T-helper 17 cell (primary cell): ENCODE measurements at places on chromosomes 5 and 9.

DNA sequence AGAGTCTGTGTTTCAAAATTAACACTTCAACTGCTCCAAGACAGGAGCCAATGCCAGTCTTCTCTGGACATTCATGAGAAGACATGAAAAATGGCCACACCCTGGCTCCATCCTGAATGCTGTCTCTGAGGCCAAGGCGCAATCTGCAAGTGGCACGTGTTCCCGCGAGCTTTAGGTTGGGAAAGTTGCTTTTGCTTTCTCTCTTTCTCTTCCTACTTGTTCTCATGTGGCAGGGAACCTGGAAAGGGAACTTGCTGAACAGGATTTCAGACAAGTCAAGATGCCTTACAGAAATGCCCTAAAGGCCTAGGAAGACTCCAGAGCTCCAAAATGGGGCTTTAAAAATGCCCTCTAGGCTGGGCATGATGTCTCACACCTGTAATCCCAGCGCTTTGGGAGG, 91.9 kb upstream of the OTULINL start:
- no peak for DNase-seq

- DNase-seq = no peak
Observed at GRCh38 chr9:124674651-124675050, 96.5 kb downstream of the NR6A1 start.

DNA sequence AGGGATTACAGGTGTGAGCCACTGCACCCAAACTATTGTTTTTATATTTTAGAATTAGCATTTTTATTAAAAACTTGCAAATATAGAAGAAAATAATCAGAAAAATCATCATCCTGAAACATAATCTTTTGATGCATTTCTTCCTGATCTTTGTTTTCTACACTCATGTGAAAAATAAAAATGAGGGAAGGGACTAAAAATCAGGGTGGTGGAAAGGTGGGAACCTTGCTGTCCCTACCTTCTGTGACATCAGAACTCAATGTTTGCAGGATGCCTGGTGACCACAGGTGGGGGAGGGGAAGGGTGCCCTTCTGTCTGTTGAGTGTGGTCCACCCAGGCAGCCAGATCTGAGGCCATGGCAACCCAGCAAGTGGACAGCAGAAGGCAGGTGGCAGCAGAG, at the start of gene SMIM23:
Gene SMIM23 (plus strand): TSS at position 301 of the 400 bp plus-strand sequence. CDS start 55 bp downstream, at position 356.
- DNase-seq = no peak

DNA sequence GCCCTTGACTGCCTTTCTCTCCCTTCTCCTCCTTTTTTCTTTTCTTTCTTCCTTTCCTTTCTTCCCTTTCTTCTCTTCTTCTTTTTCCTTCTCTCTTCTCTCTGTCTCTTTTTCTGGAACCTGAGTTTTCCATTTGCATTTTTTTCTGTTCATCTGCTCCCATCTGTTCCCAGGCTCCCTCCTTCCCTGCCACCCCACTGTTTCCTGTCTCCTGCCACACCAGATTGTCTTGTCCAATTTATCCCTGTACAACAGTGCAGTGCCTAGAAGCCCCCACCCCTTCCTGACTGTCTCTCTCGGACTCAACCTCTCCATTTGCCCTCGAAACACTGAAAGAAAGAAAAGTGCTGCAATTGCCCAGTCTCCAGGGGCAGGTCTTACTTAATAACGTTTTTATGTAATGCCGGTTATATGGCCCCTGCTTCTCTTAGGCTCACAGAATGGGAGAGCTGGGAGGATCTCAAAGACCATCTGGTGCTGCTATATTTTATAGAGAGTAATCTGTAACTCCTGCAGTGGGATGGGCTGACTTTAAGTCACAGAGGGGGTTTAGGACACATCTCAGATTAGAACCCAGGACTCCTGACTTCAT, 101.4 kb downstream of the RALGPS1 start:
- DNase-seq = no peak

- DNase-seq = no peak
Observed at GRCh38 chr5:135032999-135033861, 798 bp downstream of the PITX1 start.

GRCh38 chr9:107131108-107131799, 151.8 kb upstream of the RAD23B start:
- DNase-seq = no peak

- DNase-seq = no peak
Observed at GRCh38 chr9:98172604-98173003, 19.8 kb downstream of the CORO2A start.

GRCh38 chr5:2255915-2256690, 373.4 kb upstream of the IRX4 start:
- DNase-seq = no peak

GRCh38 chr9:9612755-9613154, 1000.0 kb downstream of the PTPRD start:
- no peak for DNase-seq

- DNase-seq = no peak
Observed at GRCh38 chr9:111030492-111030891, 7.8 kb downstream of the LPAR1 start.

- DNase-seq = no peak
Observed at GRCh38 chr5:65142511-65143011, 339.2 kb downstream of the ADAMTS6 start.

DNA sequence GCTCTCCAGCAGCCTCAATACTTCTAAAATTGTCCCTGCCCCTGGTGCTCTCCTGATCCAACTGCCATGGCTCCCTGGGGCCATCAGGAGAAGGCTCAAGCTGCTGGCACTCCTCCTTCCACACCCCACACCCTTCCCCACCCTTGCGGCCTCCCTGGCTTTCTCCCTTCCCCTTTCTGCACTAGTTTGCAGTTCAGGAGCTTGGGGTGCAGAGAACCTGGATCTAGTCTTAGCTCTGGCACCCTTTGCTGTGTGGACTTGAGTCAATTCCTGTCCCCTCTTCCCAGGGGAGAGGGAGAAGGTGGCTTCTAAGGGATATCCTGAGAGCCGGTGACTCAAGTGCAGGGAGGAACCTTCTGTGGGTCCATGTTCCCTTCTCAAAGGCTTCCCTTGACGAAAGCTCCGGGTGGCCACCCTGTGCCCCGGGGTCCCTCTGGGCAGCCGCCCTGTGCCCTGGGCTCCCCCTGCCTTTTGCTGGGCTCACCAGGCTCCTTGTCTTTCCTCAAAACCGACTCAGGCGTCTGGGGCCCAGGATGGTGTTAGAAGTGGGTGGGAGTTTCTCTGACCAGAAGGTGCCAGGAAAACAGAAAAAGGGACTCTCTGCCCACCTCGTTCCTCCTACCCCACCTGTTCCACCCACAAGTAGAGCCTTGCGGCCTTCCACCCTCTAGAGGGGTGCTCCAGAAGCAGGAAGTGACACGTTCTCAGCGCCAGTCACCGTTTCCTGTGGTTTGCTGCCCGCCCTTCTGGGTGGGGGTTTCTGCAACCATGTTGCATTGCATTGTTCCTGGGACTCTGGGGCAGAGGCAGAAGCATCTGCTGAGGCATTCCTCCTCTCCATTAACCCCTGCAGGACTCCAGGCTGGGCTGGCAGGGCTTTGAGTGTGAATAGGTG, 15.0 kb downstream of the GLIPR2 start:
- peak; percentile 68 for DNase-seq

DNA sequence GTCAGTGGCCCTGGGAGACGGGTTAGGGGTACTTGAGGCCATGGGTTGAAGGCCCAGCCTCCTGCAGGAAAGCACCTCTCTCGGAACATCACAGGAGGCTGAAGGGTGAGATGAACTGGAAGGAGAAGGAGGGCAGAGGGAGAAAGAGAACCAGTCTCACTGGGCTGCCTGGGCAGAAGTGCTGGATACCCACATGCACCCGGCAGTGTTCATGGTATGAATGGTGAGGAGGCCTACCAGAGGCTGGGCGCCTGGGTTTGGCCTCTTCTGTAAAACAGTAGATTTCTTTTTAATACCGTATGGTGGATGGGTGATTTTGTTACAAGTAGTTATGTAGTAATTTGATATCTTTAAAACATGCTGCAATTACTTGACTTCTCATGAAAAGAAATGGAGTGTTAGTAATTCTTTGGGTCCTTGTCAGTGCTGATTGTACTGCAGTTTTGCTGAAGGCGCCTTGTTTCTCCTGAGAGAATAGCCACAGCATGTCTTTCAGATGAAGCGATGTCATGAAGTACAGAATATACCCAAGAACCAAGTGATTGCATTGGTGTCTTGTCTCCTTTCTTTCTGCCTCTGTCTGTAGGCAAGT, 258.6 kb downstream of the FANCC start:
- no peak for DNase-seq

DNA sequence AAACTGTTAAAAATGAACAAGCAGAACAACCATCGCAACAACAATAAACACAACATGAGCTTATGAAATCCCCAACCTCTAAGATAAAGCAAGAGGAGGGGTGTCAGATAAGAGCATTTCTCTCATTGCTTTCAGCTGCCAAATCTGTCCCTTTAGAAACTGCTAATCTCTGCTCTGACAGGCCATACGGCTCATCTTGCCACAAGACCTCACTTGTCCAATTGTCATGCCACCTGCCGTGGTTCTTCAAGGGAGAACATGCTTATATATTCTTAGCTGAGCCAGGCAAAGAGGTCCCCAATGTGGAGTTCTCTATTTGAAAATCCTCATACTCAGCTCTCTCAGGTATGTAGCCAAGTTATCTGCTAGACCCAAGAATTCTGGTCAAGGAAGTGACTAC, 405.0 kb upstream of the TNC start:
- DNase-seq = no peak

- peak; percentile 50 for DNase-seq
Observed at GRCh38 chr5:56816546-56817081, 1.3 kb downstream of the MAP3K1 start.

GRCh38 chr9:2086116-2086515, 71.0 kb downstream of the SMARCA2 start:
- no peak for DNase-seq

- no peak for DNase-seq
Observed at GRCh38 chr9:109945573-109945972, 165.6 kb downstream of the PALM2AKAP2 start.

- DNase-seq = no peak
Observed at GRCh38 chr5:38648703-38649291, 92.4 kb upstream of the LIFR start.

GRCh38 chr9:131237291-131237690, 39.0 kb downstream of the FAM78A start:
- DNase-seq = no peak

DNA sequence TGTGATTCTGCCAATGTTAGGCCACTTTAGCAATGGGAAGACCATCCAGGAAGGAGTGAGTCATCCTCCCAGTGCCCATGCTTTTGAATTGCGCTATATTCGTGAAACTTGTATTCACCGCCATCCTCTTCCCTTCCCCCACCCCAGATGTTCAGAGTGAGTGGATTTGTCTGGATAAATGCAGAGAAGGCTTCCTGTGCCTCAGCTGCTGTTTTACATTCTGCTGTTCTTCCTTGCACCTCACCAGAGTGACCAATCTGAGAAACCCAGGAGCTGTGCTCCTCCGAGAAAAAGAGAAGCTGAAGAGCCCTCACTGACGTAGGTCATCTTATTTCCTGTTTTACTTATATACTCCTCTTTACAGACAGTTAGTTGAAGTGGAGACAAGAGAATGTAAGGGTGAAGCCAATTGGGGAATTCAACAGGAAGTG, 24.6 kb upstream of the SVEP1 start:
- DNase-seq = no peak

GRCh38 chr5:99460701-99461100, 531.9 kb upstream of the CHD1 start:
- no peak for DNase-seq

- DNase-seq = no peak
Observed at GRCh38 chr9:108535526-108535925, 320.3 kb downstream of the ACTL7B start.

GRCh38 chr9:98410185-98410697, 154.8 kb upstream of the TBC1D2 start:
- DNase-seq = no peak

- DNase-seq = no peak
Observed at GRCh38 chr9:123164285-123164684, 104.1 kb downstream of the STRBP start.

DNA sequence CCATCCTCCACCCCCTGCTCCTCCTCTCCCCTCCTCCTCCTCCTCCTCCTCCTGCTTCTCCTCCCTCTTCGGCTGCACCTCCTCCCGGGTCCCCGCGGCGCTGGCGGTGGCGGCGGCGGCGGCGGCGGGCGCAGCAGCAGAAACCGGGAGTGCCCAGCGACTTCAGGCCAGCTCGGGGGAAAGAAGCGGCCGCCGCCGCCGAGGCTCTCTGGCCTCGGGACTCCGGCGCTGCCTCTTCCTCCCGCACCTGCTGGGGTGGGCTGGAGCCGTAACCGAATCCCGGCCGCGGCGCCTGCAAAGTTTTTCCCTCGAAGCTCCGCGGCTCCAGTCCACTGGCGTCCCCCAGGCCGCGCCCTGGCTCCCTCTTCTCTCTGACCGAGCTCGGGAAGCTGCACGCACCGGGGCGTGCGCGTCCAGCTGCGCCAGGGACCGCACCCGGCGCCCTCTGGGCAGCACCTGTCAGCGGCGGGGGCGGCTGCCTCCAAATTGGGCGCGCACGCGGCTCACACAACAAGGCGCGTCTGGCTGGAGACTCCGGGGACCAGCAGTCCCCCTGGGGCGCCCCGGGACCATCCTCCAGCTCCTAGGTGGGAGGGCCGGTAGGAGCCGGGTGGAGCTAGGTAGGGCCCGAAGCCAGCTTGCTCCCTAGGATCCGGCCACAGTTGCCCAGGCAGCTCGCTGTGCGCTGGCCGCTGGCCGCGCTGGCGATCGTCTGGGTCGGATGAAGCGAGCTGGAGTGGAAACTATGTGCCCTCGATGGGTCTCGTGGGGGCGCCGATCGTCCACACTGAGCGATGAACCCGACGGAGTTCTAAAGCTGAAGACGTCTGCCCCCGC, at the start of gene MCTP1:
Gene MCTP1 (minus strand): TSS at position 523 of the 837 bp plus-strand sequence.
- DNase-seq = no peak

DNA sequence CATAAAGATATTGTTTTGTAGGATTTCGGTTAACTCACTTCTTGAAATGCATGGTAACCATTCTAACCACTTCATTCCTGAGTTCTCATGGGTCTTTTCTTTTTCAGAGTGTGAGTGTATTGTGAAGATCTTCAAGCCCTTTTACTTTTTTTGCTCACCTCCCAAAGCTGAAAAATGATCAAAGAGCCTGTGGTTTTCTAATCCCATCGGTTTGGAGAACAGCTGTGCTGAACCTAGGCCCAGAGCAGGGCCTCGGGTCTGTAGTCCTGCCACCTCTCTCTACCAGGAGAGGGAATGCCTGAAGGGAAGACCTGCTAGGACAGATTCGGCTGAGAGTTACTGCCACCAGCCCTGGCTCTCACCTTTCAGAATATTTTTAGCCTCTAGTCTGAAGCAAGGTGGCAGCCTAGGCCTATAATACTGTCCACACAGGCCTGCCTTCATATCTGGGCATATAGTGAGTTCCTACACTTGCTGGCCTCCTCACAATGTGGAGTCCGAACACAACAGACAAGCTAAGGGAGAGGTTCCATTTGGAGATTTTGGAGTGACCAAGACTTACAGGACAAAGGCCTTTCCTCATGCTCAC, 13.8 kb downstream of the RGMB start:
- no peak for DNase-seq

GRCh38 chr9:112224401-112225289, 49.5 kb upstream of the SUSD1 start:
- DNase-seq = no peak

GRCh38 chr5:132019337-132019736, 7.9 kb upstream of the ACSL6 start:
- DNase-seq = no peak

GRCh38 chr5:57302164-57302563, 128.3 kb downstream of the GPBP1 start:
- DNase-seq = no peak

- DNase-seq = no peak
Observed at GRCh38 chr5:179112469-179113142, 52.4 kb downstream of the ZNF354C start.

- DNase-seq = no peak
Observed at GRCh38 chr9:27602142-27602861, 29.0 kb upstream of the C9orf72 start.
